ENCODE measurements at places on chromosomes 3 and 15.

GRCh38 chr15:55279746-55280351 is 9.8 kb downstream of the RAB27A start:
- DNase-seq, result peak; percentile 62

GRCh38 chr3:133828576-133829309 is 23.1 kb downstream of the SRPRB start:
- DNase-seq, result no peak

DNA sequence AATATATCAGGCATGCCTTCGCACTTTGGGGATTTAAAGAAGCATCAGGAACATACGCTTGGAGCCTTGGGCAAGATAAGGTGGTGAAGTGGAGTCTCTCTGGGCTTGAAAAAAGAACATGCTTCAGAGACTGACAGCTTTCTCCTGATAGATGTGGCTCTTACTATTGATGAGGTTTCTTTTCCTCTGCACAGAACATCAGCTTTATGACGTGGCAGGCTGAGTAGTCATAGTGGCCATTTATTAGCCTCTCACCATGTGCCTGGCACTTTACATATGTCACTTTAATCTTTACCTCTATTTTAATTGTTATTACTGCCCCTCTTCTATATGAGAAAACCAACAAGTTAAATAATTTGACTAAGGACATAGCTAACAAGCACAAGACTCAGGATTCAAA is 19.0 kb upstream of the LRRC58 start:
- DNase-seq, result no peak

DNA sequence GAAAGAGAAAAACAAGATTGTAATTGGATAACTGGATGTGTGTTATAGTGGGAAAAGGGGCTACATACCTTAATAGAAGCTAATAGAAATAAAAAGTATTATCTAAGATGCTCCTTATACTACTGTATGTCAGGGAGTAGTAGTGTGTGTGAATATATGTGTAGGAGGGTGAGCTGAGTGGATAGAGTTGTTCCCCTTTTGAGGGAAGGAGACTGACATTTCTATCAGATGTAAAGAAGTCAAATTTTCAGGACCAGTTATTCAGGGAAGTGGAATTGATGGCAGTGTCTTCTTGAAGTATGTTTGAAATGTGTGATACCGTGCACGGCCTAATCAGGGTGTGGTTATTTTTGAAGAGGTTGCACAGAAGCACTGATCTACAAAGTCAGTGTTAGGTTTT is 49.1 kb downstream of the PCOLCE2 start:
- no peak for DNase-seq

GRCh38 chr3:47841786-47842349 is 38.9 kb downstream of the DHX30 start:
- no peak for DNase-seq

GRCh38 chr15:74389241-74390048 is 22.0 kb upstream of the CYP11A1 start:
- DNase-seq, result no peak

GRCh38 chr3:153960458-153961074 is 160.6 kb upstream of the ARHGEF26 start:
- DNase-seq, result no peak

GRCh38 chr3:66602237-66602636 is 101.4 kb upstream of the LRIG1 start:
- DNase-seq, result no peak

- DNase-seq, result peak; percentile 30
These were observed 32.8 kb downstream of the ACSBG1 start for GRCh38 chr15:78201281-78202190.

DNA sequence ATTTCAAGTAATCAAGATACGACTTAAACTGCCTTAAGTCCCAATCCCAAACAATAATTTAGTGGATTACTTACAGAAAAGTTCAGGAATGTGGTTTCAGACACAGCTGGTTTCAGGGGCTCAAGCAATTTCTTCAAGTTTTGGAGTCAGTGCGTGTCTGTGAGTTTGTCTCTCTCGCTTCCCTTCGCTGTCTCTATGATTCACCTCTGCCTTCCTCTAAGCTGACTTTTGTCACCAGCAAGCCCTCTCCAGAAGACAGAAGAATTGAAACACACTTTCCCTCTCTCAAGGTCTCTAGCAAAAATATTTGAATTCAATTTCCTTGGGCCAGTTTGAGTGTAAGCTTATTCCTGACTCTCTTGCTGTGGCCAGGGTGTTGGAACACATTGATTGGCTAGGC is 392.4 kb downstream of the EDEM1 start:
- no peak for DNase-seq

- DNase-seq, result no peak
These were observed 782.0 kb downstream of the EPHA3 start for GRCh38 chr3:89889386-89889785.

DNA sequence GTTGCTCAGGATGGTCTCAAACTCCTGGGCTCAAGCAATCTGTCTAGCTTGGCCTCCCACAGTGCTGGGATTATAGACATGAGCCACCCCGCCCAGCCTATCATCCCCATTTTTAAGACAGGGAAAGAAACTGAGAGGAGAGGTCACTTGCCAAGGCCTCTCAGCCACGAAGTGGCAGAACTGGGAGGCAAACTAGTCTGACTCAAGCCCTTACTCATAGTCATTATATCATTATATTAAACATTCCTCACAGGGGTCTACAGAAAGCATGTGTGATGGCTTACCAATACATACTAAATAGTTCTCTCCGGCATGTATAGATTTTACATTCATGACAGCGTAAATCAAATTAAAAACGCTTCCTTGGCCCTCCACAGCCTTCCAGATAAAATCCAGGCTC is 62.0 kb upstream of the ZBTB38 start:
- no peak for DNase-seq

GRCh38 chr15:35117543-35118265 is 32.6 kb upstream of the NANOGP8 start:
- no peak for DNase-seq

DNA sequence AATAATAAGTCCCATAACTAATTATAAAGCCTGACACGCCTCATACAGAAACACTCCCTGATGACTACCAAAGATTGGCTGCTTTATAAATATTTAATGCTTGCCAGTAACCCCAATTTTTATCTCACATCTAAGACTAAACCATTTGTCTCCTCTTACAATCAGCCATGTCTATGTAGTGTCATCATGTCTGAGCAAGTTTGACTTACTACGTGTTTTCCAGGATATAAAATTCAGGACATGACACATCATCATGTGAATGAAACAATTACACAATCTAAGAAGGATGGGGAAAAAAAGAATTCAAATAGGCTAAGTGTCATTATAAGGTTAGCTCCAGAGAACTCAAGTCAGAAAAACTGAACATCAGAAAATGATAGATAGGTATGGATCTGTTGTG is 208.7 kb downstream of the MECOM start:
- no peak for DNase-seq

- DNase-seq, result no peak
These were observed 122.5 kb downstream of the IGSF11 start for GRCh38 chr3:118912188-118912587.

GRCh38 chr3:52429779-52430415 is 15.0 kb downstream of the SEMA3G start:
- DNase-seq, result no peak

- no peak for DNase-seq
These were observed 198.4 kb downstream of the ZNF621 start for GRCh38 chr3:40723083-40723660.

DNA sequence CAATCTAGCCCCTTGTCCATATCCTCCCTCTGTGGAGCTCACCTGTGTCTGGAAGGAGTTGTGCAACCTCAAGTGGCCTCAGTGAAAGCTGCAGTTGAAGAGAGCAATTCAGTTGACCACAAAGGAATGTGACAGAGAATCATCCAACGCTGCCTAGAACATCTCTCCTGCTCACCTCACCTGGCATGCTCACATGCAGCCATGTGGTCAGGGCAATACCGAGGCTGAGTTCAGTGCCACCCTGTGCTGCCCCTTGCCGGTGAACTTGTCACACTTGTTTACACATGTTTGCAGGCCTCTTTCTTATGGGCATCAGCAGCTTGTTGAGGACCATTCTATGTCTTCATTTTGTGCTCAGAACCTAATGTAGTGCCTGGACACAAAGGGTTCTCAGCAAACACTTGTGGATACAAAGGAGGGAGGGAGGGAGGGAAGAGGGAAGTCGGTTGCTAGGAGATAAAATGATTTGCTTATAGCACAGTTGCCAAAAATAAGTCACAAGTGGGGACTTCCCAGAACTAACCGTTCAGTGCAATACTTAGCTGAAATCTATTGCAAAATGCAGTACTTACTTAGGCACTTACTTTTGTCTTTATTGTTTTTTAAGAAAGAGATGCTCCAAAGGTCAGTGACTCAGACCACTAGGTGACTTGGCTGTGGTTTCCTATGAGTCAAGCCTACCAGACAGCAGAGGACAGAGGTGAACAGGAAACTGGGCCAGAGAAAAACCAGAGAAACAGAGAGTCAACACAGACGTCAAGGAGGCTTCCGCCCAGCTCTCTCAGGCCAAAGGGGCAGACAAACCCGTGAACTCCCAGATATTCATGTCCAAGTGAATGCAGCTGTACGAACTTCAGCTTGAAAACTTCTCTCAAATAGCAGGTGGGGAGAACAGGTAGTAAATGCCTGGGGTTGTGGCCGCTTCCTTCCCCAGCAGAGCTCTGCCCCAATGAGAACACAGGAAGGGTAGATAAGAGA is 227.8 kb upstream of the CTNNB1 start:
- DNase-seq, result peak; percentile 82

GRCh38 chr3:9623148-9623547 is 26.2 kb upstream of the MTMR14 start:
- no peak for DNase-seq

DNA sequence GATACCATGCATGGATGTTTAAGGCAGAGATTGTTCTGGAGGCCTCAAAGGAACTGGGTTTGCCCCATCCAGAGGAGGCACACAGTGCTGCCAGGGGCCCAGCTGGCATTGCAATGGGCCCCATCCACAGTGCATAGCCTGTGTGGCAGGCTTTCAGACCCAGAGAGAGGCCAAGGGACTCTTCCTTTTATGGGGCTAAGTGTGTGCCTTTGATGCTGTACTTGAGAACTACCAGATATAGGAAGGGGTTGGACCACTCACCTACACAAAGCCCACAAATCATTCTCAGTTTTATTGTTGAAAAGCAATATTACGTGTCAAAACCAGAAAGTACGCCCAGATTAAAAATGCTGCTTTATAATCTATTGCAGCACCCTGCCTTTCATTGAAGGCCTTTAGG is 134.9 kb downstream of the EPHB1 start:
- DNase-seq, result no peak

- no peak for DNase-seq
These were observed 23.5 kb upstream of the NIT2 start for GRCh38 chr3:100311011-100311410.

DNA sequence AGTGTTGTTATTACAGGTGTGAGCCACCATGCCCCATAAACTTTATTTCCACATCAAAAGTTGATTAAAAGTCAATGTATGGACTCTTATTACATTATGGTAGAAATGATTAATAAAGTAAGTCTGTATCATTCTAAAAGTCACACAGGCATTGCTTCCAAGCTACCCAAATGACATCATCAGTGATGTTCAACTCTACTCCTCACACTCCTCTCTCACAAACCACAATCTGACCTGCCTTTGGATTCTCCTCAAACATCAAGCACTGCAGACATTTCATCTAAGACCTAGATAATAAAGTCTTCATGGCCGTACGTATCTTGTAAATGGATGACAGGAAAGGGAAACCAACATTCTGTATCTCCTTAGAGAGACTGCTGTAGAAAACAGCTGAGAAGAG is 68.0 kb downstream of the SMARCC1 start:
- no peak for DNase-seq

- no peak for DNase-seq
These were observed 773.5 kb downstream of the SQOR start for GRCh38 chr15:46408312-46408711.

- no peak for DNase-seq
These were observed 22.5 kb downstream of the STT3B start for GRCh38 chr3:31555204-31555603.

GRCh38 chr3:49611291-49611690 is 57.0 kb downstream of the BSN start:
- no peak for DNase-seq

- DNase-seq, result peak; percentile 91
These were observed 17.7 kb downstream of the CHD2 start for GRCh38 chr15:92917598-92918407.

DNA sequence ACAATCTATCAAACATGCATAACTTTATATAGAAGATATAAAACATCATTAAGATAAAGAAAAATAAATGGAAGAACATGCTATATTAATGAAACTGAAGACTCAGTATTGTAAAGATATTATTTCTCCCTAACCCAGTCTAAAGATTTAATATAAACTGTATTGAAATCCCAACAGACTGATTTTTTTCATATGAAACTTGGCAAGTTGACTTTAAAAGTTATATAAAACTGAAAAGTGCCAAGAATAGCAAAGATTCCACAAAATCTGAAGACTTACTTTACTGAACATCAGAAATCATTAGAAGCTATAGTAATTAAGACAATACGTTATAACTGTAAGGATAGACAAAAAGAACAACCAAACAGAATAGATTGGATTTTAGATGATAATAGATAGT is 531.3 kb upstream of the MCTP2 start:
- no peak for DNase-seq

DNA sequence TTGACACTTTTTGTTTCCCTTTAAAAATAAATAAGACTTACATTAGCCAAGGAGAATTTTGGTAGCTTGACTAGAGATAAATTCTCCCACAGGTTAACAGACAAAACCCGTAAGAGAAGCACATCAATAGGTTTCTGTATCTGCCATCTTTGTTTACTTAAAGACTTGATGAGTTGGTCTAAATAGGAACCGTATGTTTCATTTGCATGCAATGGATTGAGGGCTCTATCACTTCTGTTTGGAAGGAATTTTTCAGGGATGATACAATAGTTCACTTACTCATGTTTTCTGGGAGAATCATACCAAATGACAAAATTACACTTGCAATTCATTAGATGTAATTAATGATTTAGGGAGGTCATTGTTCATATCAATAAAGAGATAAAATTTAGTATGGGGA is 631.5 kb upstream of the NR2F2 start:
- DNase-seq, result no peak

- no peak for DNase-seq
These were observed 20.2 kb upstream of the PIK3CB start for GRCh38 chr3:138854940-138855339.

- DNase-seq, result no peak
These were observed 127.2 kb upstream of the IL12A start for GRCh38 chr3:159861369-159861987.

- DNase-seq, result peak; percentile 39
These were observed 228.8 kb upstream of the BHLHE40 start for GRCh38 chr3:4750306-4750968.

DNA sequence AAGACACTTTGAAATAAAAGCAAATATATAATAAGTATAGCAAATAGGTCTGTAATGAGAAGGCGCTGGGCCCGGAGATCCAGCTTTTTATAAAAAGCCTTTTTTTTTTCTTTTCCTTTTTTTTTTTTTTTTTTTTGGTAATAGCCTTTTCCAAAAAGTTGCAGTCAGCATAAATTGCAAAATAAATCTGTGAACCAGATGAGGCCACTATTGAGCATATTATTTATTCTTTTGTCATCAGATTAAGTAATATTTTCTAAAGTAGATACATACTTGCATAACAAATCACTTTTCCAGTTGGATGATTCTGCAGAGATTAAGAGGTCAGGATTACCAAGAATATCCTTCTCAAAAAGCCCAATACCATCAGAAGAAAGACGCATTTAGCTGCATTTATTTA is 24.9 kb downstream of the FMN1 start:
- no peak for DNase-seq

GRCh38 chr15:31200735-31201151 is 99.2 kb upstream of the TRPM1 start:
- DNase-seq, result peak; percentile 62

- DNase-seq, result no peak
These were observed 59.0 kb upstream of the SPPL2A start for GRCh38 chr15:50824514-50824913.

- DNase-seq, result no peak
These were observed 17.9 kb upstream of the SPPL2A start for GRCh38 chr15:50783411-50783810.

Measured in SJSA1 (cell line).